Stimulated activated CD4-positive, alpha-beta T cell treated with anti-CD3 and anti-CD28 coated beads, Interleukin-12 subunit alpha, Interleukin-12 subunit beta, amount 100 ng/mL, for 24 hours (primary cell): ENCODE measurements at places on chromosomes 12 and 14.

DNA sequence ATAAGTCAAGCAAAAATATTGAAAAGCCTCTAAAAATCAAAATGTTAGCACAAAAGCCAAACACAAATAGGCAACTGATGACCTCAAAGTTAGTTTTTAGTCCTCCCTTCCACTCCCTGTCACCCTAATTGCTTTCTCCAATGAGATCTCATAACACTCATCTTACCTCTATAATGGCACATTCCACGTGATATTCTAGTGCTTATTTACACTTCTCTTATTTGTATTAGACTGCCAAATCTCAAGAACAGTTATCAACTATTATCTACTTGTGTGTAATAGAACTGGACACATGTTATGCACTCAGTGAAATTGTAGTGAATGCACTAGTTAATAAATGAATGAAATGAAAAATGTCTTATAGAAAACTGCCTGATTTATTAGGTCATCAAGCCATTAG is 55.5 kb upstream of the AVPR1A start:
- DNase-seq, result no peak

DNA sequence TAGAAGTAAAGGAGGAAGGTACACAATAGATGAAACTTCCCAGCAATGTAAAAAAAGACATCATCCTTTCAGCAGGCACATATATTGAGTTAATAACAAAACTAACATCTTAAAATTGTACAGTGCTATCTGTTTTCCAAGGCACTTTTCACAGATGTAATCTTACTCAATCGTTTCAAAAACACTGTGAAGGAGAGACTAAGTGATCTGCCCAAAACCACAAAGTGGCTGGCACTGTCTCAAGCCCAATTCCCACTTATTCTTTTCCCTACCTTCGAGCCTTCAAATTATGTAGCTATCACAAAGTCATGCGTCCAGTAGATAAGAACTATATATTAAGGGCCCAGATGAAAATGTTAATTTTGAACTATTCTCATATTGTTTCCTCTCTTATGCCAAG is 193.6 kb upstream of the RASSF8 start:
- no peak for DNase-seq

GRCh38 chr14:103370087-103370486 is 15.1 kb upstream of the MARK3 start:
- no peak for DNase-seq

DNA sequence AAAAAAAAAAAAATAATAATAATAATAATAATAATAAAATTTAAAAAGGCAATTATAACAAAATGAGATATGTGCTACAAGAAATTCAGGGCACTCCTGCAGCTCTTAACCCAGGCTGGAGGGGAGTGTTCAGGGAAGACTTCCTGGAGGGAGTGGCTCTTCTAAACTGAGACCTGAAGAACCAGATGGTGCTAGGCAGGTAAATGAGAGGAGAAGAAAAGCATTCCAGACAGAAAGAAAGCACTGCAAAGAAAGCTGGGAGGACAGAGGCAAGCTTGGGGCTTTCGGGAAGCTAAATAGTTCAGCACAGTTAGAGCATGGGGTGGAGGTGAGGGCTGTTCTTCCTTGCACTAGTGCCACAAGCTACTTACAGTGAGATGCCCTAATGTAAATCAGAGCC is 9.9 kb upstream of the SRSF9 start:
- no peak for DNase-seq

- DNase-seq, result no peak
Measured at GRCh38 chr14:94421316-94421715, 31.3 kb downstream of the SERPINA11 start.

GRCh38 chr14:63467440-63468072 is 75.6 kb downstream of the PPP2R5E start:
- DNase-seq, result no peak

GRCh38 chr14:20386276-20386855 is 26.9 kb downstream of the TEP1 start:
- no peak for DNase-seq

GRCh38 chr12:119447126-119447525 is 112.6 kb downstream of the CCDC60 start:
- DNase-seq, result no peak

GRCh38 chr12:92078167-92079053 is 67.2 kb downstream of the BTG1 start:
- no peak for DNase-seq

GRCh38 chr14:85572845-85573244 is 42.9 kb downstream of the FLRT2 start:
- no peak for DNase-seq

DNA sequence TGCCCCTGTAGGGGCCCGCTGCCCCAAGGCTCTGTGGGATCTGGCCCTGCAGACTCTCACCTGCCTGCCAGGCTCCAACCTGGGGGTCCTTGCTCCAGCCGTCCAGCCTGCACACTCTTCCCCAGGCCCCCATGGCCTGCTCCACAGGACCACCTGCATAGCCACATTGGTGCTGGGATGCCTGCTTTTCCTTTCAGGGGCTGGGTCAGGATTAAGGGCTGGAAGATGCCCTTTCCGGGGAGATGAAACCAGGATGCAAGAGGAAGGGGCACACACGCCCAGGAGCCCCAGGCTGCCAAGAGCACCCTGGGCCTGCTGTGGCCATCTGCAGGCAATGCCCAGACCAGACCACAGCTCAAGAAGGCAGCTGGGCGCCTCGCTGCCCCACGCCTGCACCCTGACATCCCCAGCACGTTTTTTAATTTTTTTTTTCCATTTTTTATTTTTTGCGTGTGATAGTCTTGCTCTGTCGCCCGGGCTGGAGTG is 15.0 kb downstream of the BAG5 start:
- no peak for DNase-seq
